Activated CD4-positive, alpha-beta T cell treated with anti-CD3 and anti-CD28 coated beads, Interleukin-2, amount 50 U/mL, for 1 hour (primary cell): ENCODE measurements at places on chromosomes 3 and 15.

DNA sequence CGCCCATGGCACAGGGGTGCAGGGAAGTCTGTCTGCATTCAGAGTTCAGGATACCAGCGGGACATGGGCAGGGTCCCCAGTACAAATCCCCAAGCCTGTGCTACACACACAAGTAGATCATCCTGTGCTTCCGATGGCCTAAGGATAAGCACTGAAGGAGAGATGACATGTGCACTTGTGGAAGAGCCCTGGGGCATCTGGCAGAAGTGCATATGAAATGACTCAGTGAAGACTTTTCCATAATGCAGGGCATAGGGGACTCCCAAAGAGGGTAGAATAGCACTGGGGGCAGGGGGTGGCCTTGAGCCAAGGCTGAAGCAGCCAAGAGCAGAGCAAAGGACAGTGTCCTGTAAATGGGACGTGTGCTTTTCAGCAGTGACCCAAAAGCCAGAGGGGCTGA lies 22.9 kb downstream of the ADAMTS17 start:
- DNase-seq = no peak

- no peak for DNase-seq
These were observed 19.6 kb downstream of the PAQR9 start for GRCh38 chr3:142943870-142944269.

DNA sequence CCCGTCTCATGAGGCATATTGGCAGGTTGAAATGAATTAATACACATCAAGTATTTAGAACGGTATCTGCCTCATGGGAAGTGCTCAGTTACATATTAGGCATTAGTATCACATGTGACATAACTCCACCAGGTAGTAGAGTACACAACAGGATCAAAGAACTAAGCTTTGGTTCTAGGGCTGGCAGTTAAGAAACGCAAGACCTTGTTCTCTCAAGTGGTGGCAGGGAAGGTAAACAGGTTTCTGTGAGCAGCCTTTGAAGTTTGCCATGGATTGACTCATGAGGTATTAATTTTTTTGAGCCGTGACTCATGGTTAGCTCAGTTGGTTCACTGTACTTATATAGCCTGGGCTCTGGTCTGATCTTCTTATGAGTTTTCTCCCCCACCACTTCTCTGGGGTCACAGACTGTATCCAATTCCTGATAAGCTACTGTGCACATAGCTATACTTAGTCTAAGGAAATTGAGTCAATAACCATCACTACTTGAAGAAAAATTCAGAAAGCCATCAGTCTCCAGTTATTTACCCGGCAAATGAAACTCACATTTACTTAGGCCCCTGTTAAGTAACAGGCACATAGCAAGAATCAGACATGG lies 155.6 kb upstream of the STT3B start:
- DNase-seq = no peak

- DNase-seq = no peak
These were observed 236.0 kb downstream of the UBE2E2 start for GRCh38 chr3:23439080-23439479.

- no peak for DNase-seq
These were observed 468.6 kb upstream of the CFAP20DC start for GRCh38 chr3:59518283-59519055.

DNA sequence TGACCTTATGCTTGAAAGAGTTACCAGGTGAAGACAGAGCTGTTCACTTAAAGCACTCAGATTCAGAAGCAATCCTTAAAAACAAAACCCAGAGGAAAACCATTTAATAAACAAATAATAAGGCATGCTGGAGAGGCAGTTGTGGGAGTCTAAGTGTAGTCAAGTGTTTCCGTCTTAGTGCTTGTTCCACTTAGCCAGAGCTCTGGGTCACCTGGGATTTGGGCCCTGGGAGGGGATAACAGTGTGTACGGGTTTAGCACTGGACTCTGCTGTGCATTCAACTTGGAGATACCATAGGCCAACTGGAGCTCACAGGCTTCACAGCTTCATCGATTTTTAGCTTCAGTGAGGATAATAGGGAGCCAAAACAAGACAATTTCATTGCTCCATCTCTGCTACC lies 444.6 kb downstream of the CNTN4 start:
- DNase-seq = no peak

DNA sequence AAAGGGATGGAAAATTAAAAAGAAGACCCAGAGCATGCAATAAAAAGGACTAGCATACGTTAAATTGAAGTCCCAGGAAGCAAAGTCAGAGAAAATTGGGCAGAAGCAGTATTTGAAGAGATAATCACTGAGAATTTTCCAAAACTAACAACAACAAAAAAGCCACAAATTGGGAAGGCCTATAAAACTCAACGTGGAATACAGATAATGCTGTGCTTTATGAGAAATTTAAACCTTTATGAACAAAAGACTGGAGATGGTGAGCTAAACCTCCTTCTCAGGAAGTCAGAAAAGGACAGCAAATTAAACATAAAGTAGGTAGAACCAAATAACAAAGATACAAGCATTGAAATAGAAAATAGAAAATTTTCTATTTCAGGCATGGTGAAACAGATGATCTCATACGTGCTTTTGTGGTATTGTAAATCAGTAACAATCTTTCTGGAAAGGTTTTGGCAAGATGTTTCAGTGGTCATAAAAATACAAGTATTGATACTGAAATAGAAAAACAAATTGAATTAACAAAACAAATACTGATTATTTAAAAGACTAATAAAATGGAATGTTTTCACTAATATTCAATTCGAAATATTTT lies 55.6 kb downstream of the LYSMD4 start:
- no peak for DNase-seq

DNA sequence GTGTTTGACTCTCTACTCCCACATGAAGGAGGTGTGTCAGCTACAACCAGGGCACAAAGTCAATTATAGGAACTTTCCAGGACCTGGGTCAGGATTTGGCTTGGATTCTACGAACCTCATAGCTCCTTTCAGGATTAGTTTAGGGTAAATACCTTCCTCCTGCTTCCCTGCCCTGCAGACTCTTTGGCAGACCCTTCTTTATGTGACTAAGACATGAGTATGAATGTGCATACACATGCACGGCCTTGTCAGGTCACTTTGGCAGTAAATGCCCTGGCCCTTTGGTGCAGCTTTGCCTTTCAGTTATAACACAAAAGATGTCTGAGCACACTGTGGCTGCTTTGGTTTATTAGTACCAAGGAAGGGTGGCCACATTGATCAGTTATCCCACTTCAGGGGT lies 68.9 kb downstream of the GHSR start:
- DNase-seq = no peak

GRCh38 chr3:27715454-27715806 lies 6.7 kb downstream of the EOMES start:
- DNase-seq = no peak

- no peak for DNase-seq
These were observed 141.7 kb downstream of the IL5RA start for GRCh38 chr3:2968475-2968874.

GRCh38 chr3:183662099-183662498 lies 26.7 kb downstream of the KLHL24 start:
- DNase-seq = no peak

DNA sequence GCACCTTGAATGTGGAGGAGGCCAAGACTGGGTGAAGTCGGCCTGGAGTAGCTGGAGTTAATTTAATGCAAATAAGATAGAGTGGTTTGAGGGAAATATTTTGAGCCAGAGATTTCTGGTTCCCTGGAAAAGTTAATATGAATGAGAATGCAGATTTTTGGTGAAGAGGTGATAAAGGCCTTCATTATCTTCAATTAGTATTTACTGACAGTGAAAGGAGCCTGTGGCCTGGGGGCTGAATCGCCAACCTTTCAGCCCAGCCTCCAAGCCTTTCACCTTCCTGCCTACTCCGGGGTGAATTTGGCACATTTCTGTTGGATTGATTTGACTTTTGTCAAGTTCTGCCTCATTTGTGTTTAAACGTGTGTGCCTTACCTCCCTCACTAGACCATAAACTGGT lies 147.8 kb downstream of the SOX2 start:
- no peak for DNase-seq

DNA sequence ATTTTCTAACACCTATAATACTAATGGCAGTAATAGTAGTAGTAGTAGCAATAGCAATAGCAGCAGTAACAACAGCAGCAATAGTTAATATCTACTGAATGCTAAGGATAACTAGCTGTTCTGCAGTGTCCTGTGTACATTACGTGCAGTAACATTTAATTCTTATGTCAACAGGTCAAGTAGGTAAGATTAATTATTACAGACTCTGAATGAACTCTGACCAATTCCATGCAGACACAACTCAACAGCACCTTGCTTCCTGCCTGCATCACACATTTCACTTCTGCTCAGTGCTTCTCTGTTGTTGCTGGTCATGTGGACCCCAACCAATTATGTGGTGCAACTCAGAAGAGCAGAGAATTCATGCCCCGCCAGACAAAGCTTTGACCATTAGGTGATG lies 39.9 kb upstream of the ARHGEF26 start:
- no peak for DNase-seq

DNA sequence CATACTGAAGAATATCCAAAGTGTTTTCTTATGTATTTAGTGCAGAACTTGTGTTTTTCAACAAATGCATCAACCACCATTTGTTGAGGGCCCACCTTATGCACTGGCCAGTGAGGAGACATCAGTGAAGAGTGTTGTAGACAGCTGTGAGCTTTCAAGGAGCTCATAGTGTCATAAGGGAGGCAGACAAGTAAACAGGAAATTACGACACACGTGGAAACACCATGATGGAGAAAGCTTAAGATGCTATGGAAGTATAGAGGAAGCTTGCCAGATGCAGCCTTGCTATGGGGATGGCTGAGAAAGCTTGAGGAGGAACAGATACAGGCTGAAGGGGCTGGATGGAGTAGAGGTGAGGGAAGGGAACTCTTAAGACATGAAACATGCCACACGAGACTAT lies 50.8 kb upstream of the PSMD6 start:
- no peak for DNase-seq

DNA sequence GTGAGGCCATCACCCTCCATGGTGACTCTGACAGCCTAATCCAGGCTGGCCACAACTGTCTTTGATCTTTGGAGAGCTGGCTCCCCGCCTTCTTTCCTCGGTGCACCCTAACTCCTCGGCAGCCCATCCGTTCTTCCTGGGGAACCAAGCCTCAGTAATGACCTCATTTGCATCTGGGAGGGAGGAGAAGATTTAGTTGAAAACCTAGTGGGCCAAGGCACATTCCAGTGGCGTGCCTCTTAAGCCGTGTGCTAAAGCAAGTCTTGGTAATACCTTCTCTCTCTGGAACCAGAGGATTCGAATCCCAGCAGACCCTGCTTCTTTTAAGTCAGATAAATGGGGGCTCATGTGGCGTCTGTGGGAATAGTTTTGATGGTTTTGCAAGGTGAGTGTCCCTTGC lies 233.1 kb downstream of the EBLN2 start:
- no peak for DNase-seq

- no peak for DNase-seq
These were observed 241.2 kb downstream of the NTRK3 start for GRCh38 chr15:88015228-88015860.

- DNase-seq = no peak
These were observed 152.5 kb downstream of the EDEM1 start for GRCh38 chr3:5339967-5340535.

- DNase-seq = no peak
These were observed 183.8 kb upstream of the KCNMB2 start for GRCh38 chr3:178352326-178353005.

GRCh38 chr3:168803536-168803935 lies 707.8 kb upstream of the GOLIM4 start:
- DNase-seq = no peak

GRCh38 chr3:72890166-72890925 lies 2.5 kb downstream of the GXYLT2 start:
- no peak for DNase-seq

GRCh38 chr15:85456798-85457197 lies 76.4 kb downstream of the AKAP13 start:
- DNase-seq = no peak

DNA sequence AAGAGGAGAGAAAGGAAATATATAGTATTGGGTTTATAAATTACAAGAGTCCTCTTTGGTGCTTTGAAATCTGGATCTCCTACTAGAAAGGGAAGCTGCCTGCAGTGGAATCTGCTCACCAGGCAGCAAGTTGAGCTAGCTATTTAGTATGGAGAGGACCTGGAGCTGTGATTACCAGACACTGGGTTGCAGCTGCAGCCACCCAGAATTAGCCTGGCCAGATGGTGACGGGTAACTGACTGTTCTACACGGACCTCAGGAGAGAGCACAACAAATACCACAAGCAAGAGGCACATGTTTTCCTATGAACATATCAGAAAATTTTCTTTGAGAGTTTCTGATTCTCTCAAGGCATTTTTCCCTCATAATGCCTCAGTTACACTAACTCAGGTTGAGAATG lies 46.5 kb downstream of the SYNPR start:
- DNase-seq = no peak

GRCh38 chr3:25854635-25855034 lies 64.7 kb downstream of the OXSM start:
- DNase-seq = no peak

- DNase-seq = no peak
These were observed 71.3 kb downstream of the FBN1 start for GRCh38 chr15:48574187-48574586.

DNA sequence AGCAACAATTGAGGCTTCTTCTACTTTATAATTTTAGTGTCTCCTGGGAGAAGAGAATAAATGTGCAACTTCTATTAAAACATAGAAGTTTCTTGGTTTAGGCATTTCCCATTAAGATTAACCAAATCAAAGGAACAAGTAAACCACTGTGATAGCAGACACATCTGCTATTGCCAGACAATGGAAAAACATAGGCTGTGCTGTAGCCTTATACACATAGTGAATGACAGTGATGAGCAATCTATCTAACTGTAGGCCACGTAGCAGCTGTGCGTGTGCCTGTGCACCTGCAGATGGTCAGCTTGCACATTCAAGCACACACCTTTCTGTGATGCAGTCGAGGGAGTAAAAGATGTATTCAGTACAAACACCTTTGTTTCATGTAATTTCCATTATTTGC lies 32.7 kb downstream of the GNB4 start:
- DNase-seq = no peak

DNA sequence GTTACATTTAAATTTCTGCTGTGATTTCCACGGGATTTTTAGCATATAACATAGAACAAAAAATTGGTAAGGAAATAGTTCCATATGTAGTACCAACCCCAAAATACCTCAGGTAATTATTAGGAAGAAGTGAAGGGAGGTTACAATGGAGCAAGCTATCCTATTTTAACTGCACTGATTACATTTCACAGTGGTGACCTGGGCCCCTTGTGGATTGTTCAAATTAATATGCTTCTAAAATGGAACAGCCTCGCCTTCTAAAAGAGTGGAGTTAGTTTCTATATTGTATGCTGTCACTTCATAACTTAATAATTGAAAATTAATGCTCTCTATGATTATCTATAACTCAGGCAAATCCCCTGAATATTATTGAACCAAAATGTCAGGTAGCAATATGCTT lies 651.7 kb upstream of the GBE1 start:
- DNase-seq = no peak
